ENCODE measurements at places on chromosomes 16 and 17.

DNA sequence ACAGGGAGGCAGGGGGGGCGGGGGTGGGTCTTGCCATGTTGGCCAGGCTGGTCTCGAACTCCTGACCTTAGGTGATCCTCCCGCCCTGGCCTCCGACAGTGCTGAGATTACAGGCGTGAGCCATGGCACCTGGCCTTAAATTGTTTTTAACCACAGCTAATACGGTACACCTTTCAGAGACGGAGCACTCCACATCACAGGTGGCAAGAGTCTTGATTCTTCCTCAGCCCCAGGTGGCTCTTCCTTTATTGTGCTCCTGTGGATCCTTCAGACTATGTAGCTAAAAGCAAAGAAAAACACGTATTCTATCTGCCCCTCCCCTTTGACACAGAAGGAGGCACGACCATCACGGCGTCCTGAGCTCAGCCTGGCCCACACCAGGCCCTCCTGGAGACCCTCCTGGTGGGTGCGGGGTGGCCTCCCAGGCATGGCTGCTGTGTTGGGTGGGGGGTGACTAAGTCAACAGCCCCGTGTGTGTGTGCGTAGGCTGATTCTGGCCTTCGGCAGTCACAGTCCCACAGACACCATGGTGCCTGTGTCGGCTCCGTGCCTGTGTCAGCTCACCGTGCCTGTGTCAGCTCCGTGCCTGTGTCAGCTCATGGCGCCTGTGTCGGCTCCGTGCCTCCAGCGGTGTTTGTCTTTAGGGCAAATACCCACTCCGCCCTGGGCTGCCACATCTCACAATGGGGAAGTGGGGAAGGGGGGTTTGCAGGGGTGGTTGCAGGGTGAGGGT, 10.8 kb upstream of the SECTM1 start:
- no peak for DNase-seq

- no peak for DNase-seq
Observed at GRCh38 chr16:15457958-15458357, 23.6 kb downstream of the BMERB1 start.

DNA sequence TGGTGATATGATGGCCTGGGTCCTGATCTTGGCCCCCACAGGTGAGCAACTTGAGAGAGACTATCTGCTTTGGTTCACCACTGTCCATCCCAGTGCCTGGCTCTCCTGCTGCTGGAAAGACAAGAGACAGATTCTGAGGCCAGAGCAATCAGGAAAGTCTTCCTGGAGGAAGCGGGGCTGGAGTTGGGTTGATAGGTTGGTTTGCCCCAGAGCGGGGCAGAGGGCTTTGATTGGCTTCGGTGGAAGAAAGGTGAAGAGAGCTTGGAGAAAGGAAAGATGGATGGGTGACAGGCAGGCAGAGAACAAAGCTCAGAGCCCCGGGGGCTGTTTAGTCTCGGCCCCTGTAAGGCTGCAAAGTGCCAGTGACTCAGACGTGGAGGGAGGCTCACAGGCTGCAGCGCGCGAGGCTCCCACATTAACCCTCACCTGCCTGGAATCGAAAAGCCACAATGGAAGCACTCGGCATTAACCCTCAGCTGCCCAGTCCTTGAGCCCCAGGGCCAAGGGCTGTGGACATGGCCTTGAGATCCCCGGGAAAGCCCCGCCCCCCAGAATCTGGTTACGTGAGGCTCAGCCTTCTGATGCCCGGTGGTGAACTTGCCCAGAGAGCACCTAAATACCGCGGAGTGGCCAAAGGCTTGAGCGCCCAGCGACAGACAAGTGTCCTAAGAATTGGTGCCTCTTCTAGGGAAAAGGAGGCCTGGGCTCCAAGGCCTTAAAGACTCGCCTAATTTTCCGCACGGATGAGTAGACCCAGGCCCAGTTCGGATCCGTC, 996 bp upstream of the CPNE2 start:
- peak; percentile 56 for DNase-seq

GRCh38 chr16:20301840-20302239, 25.5 kb downstream of the GP2 start:
- DNase-seq = no peak

DNA sequence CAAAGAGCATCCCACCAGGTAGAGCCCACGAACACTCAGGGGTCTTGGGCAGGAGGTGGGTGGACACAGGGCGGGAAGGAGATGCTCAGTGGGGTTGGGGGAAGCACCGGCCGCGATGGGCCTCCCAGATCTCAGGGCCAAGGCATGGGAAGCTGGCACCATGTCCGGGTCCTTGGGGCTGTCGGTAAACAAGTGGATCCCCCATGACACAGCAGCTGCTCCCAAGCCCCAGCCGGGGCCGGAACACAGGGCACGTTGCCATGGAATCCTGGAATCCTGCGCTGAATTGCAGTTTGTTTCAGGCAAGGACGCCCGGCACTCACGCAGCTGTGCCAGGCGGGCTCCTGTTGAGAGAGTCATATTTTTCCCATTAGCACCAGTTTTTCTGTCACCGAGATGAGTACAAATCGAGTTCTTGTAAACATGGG, 23.0 kb upstream of the CHMP6 start:
- peak; percentile 37 for DNase-seq

- DNase-seq = peak; percentile 4
Observed at GRCh38 chr16:19389246-19389645, 28.4 kb upstream of the TMC5 start.

GRCh38 chr16:17334096-17334495, 136.7 kb downstream of the XYLT1 start:
- DNase-seq = peak; percentile 76

GRCh38 chr16:66001432-66001831, 365.1 kb upstream of the CDH5 start:
- no peak for DNase-seq

- no peak for DNase-seq
Observed at GRCh38 chr16:50999181-50999580, 151.9 kb downstream of the SALL1 start.

DNA sequence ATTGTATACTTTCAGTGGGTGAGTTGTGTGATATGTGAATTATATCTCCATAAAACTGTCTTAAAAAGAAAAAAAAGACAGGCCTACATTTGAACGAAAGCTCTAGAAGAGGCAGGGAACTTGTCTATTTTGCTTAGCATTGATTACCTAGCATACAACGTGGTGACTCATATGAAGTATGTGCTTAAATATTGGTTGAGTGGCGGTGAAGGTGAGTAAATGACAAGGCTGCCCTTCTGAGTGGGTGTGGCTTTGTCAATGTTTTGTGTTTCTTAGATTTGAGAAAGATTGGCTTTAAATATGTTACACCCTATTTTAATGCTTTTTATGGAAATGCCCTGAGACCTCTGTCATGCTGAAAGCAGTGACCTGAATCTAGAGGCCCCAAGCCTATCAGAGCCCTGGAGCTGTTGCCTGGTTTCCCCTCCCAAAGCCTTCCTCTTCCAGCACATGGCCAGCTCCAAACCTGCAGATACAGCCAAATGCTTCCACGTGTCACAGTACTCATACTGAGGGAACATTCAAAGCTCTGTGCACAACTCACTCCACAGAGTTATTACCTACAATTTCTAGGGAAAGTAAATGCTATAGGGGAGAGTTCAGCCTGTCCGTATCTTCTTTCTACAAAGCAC, 260.0 kb downstream of the PHKB start:
- DNase-seq = no peak

GRCh38 chr16:87178177-87178863, 138.9 kb downstream of the C16orf95 start:
- DNase-seq = peak; percentile 42

DNA sequence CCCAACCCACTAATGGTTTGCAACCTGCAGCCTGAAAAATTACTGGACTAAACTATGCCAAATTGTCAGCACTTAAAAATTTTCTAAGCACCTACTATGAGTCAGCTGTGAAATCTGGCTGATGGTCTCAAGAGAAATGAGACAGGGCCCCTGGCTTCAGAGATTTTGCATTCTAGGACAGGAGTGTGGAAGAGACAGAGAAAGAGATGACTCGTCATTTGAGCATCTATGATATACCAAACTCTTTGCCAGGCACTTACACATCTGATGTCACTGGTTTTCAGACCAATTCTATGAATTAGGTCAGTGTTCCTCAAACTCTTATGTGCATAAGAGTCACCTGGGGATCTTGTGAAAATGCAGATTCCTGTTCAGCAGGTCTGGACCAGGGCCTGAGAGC, 44.4 kb downstream of the CLEC19A start:
- DNase-seq = no peak

- no peak for DNase-seq
Observed at GRCh38 chr17:82907797-82908542, 68.1 kb upstream of the ZNF750 start.

- no peak for DNase-seq
Observed at GRCh38 chr17:43031666-43032065, 6.6 kb downstream of the RND2 start.

All from fibroblast of skin of right biceps (primary cell).